Fibroblast of lung (primary cell): ENCODE measurements at places on chromosomes 6 and 20. TPM values are rescaled to one million over a fixed set of nuclear protein-coding genes. Genes with fewer than 3 reads are reported as not detected.

GRCh38 chr6:77466055-77466450 is 2.8 kb upstream of the HTR1B start:
- H3K27me3 ChIP-seq = peaks cover 27% of the 10 kb centered on the region
- no peak overlapping the region for H3K27ac ChIP-seq
- DNase-seq = peak; percentile 68
- peaks cover 2% of the 10 kb centered on the region for H3K4me1 ChIP-seq
- no peaks in the 10 kb centered on the region for H3K36me3 ChIP-seq

DNA sequence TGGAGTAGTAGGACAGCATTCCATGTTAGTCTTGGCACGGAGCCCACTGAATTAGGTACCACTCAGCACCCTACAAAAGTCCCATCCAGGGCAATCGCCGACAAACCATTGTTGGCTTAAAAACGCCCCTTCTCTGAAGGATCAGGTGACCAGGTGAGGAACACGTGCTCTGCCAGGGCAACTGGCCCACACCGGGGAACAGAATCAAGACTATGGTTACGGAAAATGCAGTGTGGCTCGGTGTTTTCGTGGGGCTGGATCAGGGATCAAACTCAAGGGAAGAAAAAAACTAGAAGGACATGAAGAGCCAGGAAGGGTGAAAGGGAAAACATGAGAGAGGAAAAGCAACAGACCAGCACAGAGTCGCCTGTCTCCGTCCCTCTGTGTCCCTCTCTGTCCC is 177.8 kb upstream of the ARID1B start:
- no peaks in the 10 kb centered on the region for H3K36me3 ChIP-seq
- DNase-seq = no peak
- no peaks in the 10 kb centered on the region for H3K4me1 ChIP-seq

CCN6 gene
- 0.08 and 0.49 TPM in 2 replicates for polyA plus RNA-seq

FAM217A gene
- not detected in 2 replicates for polyA plus RNA-seq
